ENCODE measurements at places on chromosomes 4 and X.

DNA sequence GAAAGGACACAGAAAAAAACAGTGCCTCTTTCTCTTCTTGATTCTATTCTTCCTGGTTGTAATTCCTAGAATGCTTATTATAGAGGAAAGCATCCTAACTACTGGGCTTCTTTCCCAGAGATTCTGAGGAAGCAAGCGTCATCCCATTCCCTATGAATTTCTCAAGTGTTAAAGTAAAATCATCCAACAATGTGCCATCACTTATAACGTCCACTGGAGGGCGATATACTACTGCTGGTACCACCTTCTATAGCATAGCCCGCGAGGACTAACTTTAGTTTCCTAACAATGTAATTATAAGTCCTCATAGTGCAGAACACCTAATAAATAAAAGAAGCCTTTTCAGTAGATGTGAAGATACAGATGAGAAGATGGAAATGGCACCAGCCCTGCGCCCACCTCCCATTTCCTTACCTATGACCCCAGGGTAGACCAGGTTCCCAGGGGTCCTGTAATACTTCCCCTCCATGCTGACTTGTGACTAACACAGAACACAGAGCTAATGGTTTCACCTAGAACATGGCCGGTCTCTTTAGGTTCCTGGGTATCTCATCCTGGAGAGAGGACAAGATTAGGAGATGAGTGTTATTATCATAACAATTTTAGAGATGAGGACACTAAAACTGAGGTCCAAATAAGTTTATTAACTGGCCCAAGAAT lies 4.2 kb downstream of the CENPVL3 start:
- DNase-seq: peak; percentile 47

GRCh38 chr4:7167706-7168105 lies 24.6 kb upstream of the SORCS2 start:
- no peak for DNase-seq

DNA sequence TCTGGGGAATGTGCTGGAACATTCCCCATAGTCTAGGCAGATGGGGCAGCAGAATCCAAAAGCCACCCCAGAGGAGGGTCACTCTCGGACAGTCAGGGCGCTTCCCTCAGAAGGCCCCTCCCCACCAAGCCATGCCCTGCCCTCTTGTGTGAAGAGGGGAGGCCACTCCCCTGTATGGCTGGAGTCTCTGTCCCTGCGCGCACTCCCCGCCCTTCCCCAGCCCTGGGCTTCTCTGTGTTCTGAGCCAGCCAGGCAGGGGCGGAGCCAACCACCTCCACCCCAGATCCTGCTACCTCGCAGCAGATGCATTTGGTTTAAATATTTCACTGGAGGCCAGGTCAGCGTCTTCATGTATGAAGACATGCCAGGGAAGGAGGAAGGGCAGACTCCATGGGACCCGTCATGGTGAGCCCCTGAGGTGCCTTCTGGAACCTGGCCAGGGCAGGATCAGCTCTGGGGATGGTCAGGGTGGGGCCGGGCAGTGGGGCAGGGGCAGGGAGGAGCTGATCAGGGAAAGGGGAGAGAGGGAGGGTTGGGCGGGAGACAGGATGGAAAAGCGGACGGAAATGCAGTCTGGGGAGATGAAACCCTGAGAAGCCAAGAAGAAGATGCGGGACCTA lies 107.3 kb downstream of the ADRA2C start:
- DNase-seq: no peak

- no peak for DNase-seq
These were observed 197.6 kb upstream of the GYPA start for GRCh38 chr4:144338148-144338547.

GRCh38 chr4:145720656-145721055 lies 40.7 kb downstream of the C4orf51 start:
- DNase-seq: no peak

- no peak for DNase-seq
These were observed 879.5 kb downstream of the TECRL start for GRCh38 chr4:63529581-63530337.

GRCh38 chr4:56628592-56628991 lies 52.5 kb downstream of the HOPX start:
- DNase-seq: no peak

DNA sequence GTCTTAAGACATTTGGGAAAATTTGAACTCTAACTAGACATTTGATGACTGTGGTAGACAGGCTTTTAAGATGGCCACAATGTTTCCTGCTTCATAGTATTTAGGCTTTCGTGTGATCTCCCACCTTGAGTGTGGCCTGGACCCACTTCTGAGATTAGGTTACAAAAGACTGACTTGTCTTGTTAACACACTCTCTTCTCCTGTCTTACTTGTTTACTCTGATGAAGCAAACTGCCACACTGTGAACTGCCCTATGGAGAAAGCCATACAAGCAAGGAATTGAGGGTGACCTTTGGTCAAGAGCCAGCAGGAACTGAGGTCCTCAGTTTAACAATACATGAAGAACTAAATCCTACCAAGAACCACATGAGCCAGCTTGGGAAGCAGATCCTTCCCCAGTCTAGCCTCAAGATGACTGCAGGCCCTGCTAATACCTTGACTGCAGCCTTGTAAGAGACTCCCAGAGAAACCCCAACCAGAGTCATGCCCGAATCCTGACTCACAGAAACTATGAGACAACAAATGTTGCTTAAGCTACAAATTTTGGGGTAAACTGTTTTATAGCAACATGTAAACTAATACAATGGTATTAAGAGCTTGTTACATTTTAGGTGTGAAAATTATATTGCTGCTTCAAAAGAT lies 20.3 kb downstream of the UBA6 start:
- DNase-seq: no peak

DNA sequence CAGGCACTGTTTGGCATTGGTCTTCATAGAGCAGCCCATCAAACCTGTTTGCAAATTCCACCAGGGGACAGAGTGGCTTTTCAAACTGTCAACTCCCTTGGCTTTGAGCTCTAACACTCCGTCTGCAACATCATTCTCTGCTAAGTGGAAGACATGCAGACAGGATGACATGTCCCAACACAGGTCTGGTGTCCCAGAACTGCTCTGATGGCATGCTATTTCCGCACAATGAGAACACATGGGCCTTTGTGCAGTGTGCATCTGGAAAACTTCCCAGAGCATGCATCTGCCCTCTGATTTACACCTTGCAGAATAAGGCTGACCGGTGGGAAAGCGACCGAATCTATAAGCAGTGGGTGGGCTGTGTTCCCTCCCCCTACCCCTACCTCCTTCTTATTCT lies 212.8 kb upstream of the GYPA start:
- no peak for DNase-seq

GRCh38 chrX:6980981-6981380 lies 166.5 kb upstream of the STS start:
- no peak for DNase-seq

DNA sequence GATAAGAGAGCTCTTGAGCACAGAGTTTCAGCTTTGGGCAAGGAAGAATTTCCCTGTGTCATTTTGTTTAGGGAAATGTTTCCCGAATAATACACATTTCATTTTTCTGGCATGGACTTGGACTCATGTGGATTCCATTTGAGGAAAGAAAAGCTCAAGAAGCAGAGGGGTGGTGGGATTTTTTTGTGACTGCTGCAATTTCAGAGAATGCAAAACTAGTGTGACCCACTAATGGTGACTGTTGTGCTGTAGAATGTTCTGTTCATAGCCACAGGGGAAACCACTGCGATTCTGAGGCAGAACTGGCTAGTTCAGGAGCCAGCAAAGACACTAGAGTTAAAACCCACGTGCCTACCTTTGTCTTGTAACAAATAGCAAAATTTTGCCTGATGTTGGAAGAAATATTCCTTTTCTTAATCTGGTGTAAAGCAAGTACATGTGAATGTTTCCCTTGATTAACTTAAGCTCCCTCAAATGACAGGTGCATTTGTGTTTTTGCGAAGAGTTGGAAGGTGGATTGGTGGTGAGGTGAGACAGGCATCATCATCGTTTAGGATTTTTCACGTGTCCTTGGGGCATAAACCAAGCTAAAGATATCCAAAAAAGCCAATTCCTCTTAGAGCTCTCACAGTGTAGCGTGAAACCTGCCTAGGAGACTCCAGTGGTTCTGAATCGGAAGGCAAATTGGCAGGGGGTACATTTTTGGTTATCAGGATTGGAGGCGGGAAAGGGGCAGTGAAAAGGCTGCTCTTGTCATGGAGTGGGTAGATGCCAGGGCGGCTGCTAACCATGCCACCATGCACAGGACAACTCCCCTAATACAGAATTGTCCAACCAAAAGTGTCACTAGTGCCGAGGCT lies 38.0 kb upstream of the FAM9C start:
- no peak for DNase-seq

DNA sequence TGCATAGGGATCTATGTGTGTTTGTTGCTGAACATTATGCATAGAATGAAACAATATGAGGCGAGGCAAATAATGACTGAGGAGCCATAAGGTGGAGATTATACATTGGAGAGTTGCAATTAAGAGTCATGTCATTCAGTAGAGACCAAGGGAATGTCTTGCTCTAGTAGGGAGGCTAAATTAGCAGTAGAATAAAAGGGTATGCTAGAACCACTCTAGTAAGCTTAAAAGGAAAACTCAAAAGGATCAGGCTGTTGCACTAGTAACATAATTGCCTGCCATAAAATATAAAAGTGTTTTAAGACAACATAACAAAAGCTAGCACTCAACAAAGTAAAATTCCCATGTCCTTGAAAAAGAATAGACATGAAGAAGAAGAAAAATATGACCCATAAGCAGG lies 586.2 kb upstream of the DIAPH2 start:
- no peak for DNase-seq

DNA sequence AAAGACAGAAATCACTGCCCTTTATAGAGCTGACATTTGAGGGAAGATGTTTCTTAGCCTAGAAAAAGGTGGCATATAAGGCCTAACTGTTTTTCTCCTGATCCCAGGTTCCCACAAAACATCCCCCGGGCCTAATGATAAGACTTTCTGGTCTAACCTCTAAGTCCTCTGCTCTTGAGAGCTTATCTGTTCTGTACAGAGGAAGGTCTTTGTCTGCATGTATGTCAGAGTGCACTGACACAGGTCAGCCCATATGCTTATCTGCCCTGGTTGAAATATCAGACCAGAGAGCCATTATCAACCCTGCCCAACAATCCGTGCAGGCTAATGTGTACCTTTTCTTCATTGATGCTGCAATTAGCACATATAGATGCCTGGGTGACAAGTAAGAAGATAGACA lies 76.2 kb downstream of the ARHGEF9 start:
- DNase-seq: no peak

- DNase-seq: no peak
These were observed 17.7 kb downstream of the ACSL1 start for GRCh38 chr4:184807797-184808712.

- no peak for DNase-seq
These were observed 28.5 kb downstream of the SLC25A4 start for GRCh38 chr4:185171373-185172071.

All from GM13977 (cell line).